ENCODE measurements at places on chromosomes 11 and 22.

DNA sequence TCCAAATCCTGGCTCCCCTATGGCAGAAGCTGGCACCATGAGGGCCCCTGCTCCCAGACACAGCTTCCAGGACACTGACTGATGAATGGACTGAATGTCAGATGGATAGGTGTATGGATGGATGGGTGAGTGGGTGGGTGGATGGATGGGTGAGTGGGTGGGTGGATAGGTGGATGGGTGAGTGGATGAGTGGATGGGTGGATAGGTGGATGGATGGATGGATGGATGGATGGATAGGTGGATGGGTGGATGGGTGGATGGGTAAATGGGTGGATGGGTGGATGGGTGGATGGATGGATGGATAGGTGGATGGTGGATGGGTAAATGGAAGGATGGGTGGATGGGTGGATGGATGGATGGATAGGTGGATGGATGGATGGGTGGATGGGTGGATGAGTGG is 4.3 kb downstream of the FGF3 start:
- DNase-seq = no peak

GRCh38 chr22:20240447-20240764 is 27.7 kb downstream of the RTN4R start:
- DNase-seq = no peak

DNA sequence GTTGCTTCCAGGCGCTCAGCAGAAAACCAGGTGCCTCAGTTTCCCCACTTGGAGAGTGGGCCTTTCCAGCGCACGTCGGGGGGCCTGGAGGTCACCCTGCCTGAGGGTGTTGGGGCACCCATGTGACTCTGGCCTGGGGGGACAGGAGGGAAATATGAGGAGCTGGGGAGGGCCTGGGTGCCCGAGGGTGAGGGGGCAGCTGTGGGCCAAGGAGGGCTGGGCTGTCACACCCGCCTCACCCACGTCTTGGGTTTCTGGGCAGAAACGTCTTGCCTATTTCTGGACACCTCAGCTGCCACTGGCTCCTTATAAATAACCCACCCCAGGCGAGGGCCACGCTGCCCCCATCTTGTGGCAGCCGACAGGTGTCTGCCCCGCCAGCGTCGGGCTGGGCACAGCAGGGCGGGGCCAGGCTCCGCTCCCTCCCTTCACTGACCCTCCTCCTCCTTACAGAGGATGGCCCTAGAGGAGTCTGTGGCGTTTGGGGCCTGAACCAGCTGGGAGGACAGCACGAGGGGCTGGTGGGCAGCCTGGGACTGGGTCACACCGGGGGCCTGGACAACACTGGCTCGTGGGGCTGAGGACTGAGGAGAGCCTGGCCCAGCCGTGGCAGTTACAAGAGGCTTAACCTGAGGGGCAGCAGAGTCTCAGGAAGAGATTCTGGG is 1.5 kb downstream of the TNNT3 start:
- no peak for DNase-seq

GRCh38 chr22:46238541-46238940 is 11.6 kb downstream of the CDPF1 start:
- no peak for DNase-seq

DNA sequence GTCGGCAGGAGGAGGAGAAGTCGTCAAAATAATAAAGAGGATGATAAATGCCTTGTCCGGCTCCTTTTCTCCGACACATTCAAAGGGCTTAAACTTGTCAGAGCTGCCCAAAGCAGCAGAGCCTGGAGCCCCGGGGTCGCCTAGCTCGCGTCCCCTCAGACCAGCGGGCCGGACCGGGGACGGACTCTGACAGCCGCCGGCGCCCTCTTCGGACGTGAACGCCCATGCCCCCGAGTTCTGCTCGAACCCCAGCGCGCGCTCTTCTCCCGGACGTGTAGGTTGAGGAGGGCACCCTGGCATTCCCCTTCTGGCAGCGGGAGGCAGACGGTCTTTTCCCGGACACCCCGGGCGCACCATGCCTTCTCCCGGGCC is 999 bp downstream of the FGF3 start:
- no peak for DNase-seq

GRCh38 chr11:55658608-55659007 is 3.4 kb upstream of the OR4C6 start:
- no peak for DNase-seq

- peak; percentile 86 for DNase-seq
These were observed at the start of gene DRAP1 for GRCh38 chr11:65919141-65919572. Gene DRAP1 (plus strand): TSS chr11:65919426. CDS start chr11:65919502, 76 bp downstream.

GRCh38 chr22:50138988-50139387 is 31.5 kb upstream of the PANX2 start:
- no peak for DNase-seq

DNA sequence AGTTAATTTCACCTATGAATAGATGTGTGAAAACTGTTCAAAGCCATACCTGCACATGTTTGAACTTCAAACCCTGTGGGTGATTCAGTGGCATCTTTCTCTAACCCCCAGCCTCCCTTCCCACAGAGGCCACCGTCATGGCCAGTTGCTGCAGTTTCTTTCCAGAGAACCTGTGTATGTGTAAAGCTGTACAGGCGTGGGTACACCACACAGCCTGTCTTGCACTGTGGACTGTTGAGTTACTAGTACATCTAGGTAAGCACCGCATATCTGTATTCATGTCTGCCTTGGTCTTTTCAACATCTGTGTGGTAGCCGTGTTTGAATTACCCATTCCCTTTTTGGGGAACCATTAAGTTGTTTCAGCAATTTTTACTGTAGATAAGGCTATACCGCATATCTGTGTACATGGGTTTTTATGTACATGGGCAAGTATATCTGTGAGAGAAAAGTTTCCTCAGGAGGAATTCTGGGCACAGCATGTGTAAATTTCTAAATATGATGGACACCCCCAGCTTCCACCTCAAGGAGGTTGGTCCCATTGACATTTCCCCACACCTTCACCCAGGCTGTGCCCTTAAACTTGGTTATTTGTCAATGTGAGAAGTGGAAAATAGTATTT is 13.9 kb downstream of the NEAT1 start:
- DNase-seq = no peak

- DNase-seq = no peak
These were observed 1.5 kb downstream of the MAFF start for GRCh38 chr22:38203090-38203810.

- no peak for DNase-seq
These were observed 7.2 kb downstream of the SSTR3 start for GRCh38 chr22:37205046-37205445.

GRCh38 chr11:17459236-17459896 is 17.3 kb downstream of the ABCC8 start:
- no peak for DNase-seq

- no peak for DNase-seq
These were observed 1480.0 kb downstream of the TBC1D22A start for GRCh38 chr22:48242461-48242864.

DNA sequence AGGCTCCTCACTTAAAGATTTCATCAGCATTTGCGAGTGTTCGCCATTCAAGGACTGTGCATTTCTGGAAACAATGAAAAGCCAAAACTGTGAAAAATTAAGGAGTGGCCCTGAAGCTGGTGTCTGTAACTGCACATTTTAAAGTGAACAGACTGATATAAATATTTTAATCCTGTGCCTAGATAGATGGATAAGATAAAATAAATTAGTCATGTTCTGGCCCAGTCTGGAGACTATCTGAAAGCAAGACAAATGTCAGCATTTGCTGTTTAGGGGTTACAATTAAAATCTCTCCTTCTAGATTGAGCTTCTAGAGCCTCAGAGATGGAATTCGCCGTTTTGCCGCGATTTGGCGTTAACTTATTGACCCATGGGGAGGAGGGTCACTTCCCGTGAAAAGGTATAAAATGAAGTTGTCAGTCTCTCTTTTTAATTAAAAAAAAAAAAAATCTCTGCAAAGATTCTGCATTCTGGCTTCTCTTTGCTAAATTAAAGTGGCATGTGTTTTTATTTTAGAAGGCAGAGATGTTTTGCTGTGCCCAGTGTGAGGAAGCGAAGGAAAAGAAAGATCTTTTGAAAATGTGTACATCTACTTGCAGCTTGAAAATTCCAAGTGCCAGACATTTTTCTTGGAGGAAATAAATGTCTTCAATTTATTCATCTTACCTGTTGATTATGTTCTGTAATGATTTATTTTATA is 79.7 kb upstream of the WNT7B start:
- DNase-seq = no peak

DNA sequence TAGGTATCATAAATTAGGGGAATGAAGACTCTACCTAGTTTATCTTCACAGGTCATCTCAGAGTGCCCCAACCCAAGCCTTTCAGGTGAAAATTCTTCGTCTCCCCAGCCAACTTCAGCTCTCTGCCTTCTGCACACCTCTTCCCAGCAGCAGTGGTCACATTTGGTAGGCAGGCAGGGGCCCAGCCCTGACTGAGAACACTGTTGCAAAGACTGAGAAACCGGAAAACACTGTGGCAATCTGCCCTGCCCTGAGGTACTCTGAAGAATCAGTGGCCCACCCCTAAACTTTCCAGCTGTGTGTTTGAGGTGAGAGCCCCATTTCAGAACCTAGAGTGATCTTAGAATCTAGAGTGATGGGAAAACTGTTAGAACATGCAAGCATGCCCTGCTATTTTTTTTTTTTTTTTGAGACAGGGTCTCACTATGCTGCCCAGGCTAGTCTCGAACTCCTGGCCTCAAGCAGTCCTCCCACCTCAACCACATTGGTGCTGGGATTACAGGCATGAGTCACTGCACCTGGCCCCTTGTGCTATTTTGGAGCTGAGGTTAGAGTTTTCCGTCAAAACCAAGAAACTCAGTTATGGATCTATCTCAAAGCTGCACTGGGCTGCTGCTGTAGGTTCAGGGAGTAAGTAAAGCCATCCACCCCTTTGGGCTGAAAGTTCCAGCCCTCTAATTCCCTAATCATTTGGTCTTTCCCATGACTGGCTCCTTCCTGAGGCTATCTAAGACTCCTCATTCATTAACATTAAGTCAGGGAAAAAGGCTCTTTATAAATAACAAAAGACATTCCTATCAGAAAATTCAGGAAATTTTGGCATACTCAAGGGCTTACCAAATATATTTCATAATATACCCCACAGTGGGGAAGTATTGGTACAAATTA is 1.7 kb upstream of the LDHA start:
- DNase-seq = no peak

DNA sequence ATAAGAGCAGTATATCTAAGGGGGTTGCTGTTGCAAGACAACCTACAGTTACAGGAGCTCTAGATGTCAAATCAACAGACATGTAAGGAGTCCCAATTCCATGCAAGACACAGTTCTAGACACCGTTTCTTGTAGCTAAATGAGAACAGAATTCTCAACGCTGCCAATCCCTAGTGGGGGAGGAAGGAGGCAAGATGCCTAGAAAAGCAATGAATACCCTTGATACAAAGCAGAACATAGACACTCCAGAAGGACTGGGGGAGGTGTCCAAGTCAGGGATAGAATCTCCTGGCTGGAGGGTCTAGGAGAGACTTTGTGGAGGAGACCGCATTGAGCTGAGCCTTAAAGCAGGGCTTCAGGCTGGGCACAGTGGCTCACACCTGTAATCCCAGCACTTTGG is 280.2 kb downstream of the BUD13 start:
- DNase-seq = no peak

GRCh38 chr22:32309585-32310251 is 47.9 kb upstream of the RFPL3 start:
- DNase-seq = no peak

- DNase-seq = no peak
These were observed 13.5 kb downstream of the OR2AT4 start for GRCh38 chr11:75083217-75083605.
